ENCODE measurements at places on chromosomes 1 and 21.

GRCh38 chr1:194104247-194104844 lies 917.9 kb upstream of the B3GALT2 start:
- no peak for DNase-seq

DNA sequence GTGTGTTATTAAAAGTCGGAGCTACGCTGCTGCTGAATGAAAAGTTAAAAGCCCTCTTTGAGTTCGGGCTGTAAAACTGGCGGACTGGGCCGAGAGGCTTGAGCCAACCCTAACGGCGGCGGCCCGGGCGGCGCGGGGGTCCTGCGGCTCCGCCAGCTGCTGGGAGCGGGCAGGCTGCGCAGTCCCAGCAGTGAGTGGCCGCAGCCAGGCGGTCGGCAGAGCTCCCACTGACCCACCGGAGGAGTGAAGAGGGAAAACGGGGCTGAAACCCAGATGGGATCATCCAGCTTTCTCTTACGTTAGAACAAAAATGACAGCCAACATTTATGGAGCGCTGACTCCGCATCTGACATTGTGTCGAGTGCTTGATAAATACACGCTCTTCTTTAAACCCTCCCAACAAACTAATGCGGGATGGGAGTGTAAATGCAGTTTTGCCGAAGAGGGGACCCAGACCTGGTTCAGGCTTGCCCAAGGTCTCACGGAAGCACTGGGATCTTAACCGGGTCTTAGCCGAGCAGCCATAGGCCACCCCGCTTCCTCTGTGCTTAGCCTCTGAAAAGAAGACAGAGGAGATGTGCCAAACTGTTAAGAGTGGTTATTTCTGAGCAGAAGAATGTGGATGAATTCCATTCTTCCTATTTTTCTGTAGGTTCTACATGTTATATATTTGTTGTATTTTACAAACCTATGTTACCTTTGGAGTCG lies 3.5 kb downstream of the GRHL3 start:
- DNase-seq = no peak

- no peak for DNase-seq
Observed at GRCh38 chr1:220631238-220631815, 58.8 kb upstream of the C1orf115 start.

DNA sequence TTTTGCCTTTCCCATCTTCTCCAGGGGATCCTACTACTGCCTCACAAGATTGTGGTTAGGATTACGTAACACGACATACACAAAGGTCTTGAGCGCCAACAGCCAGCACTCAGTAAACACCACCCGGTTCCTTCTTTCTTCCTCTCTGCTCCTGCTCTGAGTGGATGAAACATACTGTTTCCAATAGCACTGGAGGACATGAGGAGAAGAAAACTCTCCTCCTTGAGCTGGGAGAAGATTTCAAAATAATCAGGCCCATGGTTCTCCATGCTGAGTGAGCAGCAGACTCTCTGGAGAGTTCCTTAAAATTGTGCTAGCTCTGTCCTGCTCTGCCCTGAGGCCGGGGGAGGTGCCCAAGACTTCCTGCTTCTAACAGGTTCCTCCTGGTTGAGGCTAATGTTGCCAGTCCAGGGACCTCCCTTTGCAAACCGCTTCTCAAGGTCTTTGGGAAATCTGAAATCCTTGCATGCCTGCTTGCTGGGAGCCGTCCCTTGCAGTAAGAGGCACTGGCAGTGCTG lies 29.4 kb upstream of the MX1 start:
- no peak for DNase-seq

DNA sequence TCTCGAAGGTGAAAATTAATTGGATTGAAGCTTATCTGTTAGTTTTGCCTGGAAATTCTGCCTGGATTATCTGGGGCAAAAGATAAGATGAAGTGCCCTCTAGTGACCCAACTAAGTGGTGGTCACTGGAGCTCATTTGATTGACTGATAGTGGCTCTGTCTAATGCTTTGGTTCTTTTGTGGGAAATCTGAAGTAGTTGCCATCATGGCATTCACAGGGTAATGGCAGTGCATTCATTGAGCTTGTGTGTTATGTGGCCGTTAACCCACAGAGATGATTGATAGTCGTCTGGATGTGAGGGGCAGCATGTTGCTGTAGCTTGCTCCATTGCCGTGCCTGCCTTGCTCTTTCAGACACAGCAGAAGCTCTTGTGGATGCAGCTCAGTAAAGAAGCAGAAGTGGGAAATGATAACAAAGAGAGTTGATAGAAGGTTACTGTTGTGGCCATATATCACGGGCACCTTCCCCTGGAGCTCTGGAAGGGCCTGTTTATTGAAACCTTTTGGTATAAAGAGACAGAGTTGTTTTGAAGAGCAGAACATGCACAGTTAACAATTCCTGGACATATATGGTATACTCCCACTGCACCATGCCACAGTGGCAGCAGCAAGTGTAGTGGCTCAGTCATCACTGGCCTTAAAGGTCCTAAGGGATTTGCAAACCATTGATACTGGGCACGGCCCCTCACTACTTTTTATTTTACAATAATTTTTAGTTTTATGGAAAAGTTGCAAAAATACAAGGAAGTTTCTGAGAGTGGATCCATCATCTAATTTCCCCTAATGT lies 42.0 kb downstream of the CXADR start:
- DNase-seq = no peak

DNA sequence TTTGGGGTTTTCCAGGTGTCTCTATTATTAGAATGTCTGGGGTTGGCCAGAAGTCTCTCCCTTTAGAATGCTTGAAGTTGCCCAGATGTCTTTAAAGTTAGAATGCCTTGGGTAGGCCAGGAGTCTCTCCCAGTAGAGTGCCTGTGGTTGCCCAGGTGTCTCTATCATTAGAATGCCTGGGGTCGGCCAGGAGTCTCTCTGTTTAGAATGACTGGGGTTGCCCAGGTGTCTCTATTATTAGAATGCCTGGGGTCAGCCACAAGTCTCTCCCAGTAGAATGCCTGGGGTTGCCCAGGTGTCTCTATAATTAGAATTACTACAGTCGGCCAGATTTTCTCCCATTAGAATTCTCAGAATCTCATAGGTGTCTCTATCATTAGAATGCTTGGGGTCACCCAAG lies 55.2 kb downstream of the RNF187 start:
- no peak for DNase-seq

GRCh38 chr21:43323244-43324005 lies 103.5 kb downstream of the SIK1 start:
- DNase-seq = no peak

- peak; percentile 41 for DNase-seq
Observed at GRCh38 chr1:84724128-84724860, 34.0 kb upstream of the SSX2IP start.

DNA sequence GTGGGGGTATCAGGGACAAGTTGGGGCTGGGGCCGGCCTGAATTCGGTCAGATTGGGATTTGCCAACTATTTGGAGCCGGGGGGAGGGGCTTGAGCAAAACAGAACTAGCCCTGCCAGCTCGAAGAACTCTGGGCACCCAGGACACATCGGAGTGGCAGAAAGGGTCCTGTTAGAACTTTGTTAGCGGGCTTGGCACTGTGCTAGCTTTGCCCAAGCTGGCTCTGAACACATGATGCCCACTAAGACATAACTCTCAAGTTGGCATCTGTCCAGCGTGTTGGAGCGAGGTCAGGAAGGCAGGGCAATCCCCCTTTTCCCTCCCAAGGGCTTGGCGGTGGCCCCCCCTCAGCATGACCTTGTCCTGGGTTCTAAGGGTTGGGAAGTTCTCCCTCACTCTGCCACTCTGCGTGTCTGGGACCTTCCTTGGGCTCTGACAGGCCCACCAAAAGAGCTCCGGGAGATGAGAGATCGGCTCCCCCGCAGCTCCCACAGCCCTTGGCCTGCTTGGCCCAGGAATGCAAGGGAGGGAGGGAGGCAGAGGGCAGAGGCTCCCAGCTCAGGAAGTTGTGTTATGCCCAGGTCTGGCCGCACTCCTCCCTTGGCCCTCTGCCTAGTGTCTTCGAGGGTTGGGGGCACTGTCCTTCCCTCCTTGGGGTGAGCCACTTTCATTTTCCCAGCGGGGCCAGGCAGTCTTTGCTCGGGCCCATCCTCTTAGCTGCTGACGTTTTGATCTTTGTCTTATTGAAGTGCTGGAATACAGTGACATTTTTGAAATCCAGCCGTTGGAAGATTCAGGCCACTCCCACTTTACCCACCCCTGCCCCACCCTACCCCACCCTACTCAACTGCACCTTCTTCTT lies 1.2 kb downstream of the LMNA start:
- no peak for DNase-seq

DNA sequence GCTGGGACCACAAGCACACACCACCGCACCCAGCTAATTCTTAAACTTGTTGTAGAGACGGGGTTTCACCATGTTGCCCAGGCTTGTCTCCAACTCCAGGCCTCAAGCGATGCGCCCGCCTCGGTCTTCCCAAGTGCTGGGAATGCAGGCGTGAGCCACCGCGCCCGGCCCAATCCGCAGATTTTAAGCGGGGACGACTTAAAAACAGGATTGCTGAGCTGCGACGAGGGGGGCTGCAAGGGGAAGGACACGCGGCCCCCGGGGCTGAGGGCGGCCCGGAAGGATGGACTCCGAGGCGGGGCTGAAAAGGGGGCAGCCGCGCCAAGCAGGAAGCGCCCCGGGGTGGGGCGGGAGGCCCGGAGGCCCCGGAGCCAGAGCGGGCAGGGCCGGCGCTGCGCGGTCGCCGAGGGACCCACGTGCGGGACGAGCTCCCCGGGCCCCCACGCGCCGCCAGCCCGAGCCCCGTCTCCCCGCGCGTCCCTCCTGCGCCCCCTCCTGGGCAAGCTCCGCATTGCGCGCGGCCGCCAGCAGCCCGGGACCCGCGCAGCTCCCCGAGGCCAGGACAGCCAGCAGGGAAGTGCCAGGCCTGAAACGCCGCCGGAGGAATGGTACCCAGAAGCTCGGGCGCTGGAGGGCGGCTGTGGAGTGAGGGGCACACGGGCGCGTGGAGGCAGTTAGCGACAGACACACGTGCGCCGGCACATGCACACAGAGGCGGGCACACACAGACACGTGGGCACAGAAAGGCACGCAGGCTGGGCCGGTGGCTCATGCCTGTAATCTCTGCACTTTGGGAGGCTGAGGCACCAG lies 5.5 kb upstream of the PRKCZ start:
- DNase-seq = peak; percentile 80

- DNase-seq = no peak
Observed at GRCh38 chr1:82260666-82261065, 459.9 kb downstream of the ADGRL2 start.

DNA sequence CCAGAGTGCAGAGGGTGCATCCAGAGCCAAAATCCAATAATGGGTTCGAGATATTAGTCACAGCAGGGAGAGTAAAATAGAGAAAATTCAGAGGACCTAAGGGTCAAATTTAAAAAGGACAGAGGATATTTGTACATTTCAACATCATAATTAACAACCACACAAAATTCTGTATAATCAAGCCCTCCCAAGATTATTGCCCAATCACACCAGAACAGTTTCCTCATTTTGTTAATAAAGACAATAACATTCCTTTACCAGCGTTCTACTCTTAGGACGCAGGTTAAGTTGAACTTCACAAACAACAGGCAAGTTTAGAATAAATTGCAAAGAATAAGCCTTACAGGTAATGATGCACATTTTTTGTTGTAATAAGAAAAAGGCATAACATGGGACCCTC lies 462.8 kb downstream of the PTPRC start:
- no peak for DNase-seq

DNA sequence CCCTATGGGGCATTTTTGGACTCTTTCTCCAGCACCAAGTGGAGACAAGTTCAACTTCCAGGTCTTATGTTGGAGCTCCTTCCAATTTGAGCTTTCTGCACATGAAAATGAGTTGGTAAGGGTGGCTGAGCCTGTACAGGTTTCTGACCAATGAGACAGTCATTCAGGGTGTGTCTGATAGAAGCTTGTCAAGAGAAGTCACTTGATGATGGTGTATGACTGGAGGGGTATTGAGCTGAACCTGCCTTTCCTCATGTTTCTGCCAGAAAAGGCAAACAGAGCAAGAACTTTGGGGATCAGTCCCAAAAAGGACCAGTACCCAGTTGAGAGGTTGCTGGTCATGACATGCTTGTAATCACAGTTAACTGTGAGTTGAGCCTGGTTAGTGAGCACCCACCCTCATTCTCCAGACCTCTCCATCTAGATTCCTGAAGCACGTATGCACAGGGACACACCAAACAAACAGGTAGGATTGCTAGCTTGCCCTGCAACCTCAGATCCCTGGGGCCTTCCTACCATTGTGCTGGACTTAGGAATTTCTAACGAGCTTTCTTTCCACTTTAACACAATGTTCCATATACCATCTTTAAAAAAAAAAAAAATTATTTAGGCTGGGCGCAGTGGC lies 26.6 kb downstream of the FAM89A start:
- DNase-seq = no peak

GRCh38 chr1:54302951-54303843 lies 103.0 kb downstream of the SSBP3 start:
- DNase-seq = no peak

GRCh38 chr1:228060458-228061190 lies 21.9 kb upstream of the ARF1 start:
- no peak for DNase-seq

DNA sequence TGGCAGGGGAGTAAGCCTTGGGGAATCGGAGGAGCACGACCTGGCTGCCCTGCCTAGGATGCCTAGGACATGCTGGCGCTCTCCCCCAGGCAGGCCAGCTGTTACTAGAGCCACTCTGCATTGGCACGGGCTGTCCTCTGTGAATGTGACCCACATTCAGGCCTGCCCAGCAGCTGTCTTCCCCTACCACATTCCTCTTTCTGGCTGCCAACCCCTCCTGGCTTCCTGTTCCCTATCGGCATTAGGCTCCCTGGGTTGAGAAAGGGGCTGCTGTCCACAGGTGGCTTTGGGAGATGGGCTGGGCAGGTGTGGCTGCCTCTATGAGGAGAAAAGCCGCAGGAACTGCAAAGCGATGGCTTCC lies 2.3 kb upstream of the NFASC start:
- DNase-seq = no peak

- no peak for DNase-seq
Observed at GRCh38 chr1:167748906-167749305, 27.1 kb downstream of the MPZL1 start.

- DNase-seq = no peak
Observed at GRCh38 chr1:94025383-94026340, 95.3 kb downstream of the ABCA4 start.

DNA sequence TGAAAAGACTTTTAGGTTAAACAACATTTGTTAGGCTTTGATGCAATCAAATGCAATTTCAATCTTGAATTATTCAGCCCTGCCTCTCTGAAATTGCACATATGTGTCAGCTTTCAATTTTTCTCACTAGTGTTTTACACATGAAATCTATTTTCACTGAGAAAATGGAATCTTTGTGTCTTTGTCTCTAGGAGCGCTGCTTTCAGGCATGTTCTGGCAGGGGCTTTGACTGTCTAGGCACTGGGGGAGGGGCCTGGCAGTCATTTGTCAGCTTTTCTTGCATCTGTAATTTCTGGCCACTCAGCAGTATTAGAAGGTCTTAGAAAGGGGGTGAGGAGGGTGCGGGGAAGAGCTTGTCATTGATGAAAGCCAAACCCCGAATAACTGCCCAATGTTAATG lies 264.4 kb downstream of the PTPRC start:
- no peak for DNase-seq

- no peak for DNase-seq
Observed at GRCh38 chr1:65762081-65762862, 30.4 kb upstream of the PDE4B start.

- no peak for DNase-seq
Observed at GRCh38 chr1:211714154-211714553, 38.7 kb upstream of the NEK2 start.

GRCh38 chr1:244097523-244098405 lies 46.7 kb downstream of the ZBTB18 start:
- DNase-seq = no peak

GRCh38 chr1:3978990-3979325 lies 78.9 kb upstream of the C1orf174 start:
- no peak for DNase-seq

Data from CD4-positive, alpha-beta memory T cell (primary cell).